ENCODE measurements at places on chromosomes 5 and 9.

- no peak for DNase-seq
Measured at GRCh38 chr5:116371935-116372334, 202.7 kb downstream of the SEMA6A start.

DNA sequence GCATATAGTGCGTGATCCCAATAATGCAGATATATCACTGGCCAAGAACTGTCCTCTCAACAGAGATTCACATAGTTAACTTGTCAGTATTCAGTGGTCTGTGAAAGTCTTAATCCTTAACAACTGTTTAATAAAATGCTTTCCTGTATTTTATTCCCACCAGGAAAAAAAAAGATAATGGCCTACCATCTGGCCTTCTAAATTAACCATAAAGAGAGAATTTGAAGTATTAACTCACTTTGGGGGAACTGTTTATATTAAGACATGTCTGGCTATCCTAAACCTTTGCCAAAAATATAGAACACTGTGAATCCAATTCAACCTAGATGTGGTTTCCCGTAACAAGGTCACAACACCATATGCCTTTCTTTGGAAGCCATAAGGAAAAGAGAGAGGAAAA is 818 bp upstream of the FREM1 start:
- no peak for DNase-seq

GRCh38 chr5:114367029-114367428 is 5.2 kb downstream of the KCNN2 start:
- DNase-seq: no peak

DNA sequence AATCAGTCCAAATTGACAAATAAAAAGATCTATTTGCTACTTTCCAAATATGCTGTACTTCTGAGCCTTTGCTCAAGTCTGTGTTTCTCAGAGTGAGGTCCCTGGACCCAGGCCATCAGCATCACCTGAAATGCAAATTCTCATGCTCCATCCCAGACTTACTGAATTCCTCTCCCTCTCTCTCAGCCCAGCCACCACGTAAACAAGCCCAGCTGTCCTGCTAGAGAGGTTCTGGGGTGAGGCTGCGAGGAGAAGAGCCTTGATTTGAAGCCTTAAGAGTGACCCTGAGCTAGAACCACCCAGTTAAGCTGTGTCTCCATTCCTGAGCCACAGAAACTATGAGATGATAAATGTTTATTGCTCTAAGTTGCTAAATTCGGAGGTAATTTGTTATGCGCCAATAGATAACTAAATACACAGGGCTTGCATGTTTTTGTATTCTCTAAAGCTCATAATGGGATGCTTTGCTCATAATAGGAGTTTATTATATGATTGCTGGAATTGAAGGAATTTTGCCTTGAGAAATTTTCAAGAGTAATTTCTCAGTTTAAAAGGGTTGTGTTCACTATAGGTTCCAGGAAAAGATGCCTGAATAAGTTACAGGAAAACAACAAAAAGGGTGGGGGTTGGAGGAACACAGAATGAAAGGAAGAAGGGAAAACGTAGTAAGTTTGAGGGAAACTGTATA is 98.9 kb upstream of the SPATA31D4 start:
- DNase-seq: no peak

- DNase-seq: no peak
Measured at GRCh38 chr5:34551911-34552433, 104.2 kb upstream of the RAI14 start.

- peak; percentile 9 for DNase-seq
Measured at GRCh38 chr5:86880785-86881492, 263.2 kb downstream of the COX7C start.

GRCh38 chr9:4933177-4933576 is 51.9 kb upstream of the JAK2 start:
- no peak for DNase-seq

- DNase-seq: no peak
Measured at GRCh38 chr9:127634021-127634420, 21.9 kb downstream of the STXBP1 start.

DNA sequence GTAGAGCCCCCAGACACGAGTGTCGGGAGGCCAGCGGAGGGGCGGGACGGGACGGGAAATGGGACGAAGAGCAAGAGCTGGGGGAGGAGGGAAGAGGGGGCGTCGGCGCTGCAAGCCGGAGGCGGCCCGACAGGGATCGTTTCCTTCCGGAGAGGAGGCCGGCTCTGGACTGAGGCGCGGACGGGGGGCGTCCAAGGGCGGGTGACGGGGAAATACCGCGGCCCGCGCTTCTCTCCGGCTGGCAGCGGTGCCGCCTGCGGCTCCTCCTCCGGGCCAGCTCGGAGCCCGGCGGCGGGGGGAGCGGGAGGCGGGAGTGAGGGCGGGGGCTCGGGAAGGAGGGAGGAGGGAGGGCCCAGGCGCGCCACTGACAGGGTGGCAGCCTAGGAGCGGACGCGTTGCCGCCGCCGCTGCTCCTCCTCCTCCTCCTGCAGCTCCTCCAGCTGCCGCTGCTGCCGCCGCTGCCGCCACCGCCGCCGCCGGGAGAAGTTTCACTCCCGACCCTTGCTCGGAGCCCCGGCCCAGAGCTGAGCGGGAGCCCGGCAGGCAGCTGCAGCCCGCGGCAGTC is at the start of gene CHSY3:
Gene CHSY3 (plus strand): TSS at position 364 of the 565 bp plus-strand sequence.
- DNase-seq: peak; percentile 6

DNA sequence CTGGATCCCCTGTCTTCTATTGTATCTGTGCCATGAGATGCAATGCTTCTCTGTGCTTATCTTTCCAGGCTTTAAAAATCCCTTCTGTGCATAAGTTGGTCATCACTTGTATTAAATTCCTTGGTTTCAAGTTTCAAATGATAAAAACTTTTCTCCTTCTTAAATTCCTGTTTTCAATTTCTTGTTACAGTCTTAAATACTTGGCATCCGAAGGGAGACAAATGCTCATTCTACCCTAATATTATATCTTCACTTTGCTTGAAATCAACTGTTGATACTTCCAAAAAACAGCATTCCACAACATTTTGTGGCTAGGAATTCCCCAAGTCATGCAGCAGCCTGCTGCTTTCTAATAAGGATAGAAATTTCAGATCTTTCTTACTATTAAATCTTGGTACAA is 413.2 kb upstream of the ACTBL2 start:
- no peak for DNase-seq

- no peak for DNase-seq
Measured at GRCh38 chr5:149790276-149790675, 60.2 kb downstream of the PPARGC1B start.

- DNase-seq: no peak
Measured at GRCh38 chr5:175436359-175436758, 7.6 kb downstream of the DRD1 start.

DNA sequence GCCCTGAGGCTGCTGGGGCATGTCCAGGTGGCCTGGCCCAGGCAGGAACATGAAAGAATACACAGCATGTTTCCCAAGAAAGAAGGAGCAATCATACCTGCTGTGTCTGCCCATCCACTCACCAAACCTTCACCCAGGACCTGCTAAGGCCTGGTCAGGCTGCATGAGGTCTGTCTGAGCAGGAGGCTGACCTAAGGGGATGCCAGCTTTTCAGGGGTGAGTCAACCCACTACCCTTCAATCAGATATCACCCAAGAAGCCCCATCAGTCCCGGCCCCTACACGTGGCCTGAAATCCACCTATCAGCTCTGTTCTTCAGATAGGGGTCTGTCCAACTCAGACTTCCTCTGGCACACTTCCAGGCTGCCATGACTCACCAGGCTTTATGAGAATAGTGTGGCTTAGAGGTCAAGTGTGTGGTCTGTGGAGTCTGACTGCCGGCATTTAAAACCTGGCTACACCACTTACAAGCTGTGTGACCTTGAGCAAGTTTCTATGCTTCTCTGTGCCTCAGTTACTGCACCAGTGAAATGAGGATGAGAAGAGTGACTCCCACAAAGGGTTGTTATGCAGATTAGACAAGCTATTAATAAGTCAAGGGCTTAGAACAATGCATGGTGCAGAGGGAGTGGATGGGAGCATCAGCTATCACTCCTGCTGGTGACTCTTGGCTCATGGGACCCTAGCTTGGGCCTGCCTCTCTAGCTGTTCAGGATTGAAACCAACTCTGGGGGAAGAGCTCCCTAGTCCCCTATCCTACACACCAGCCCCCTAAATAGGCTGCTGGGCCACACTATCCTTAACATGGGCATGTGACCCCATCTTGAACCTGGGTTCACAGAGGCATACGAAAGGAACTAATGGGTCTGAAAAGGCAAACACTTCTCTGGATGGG is 130.3 kb downstream of the PAX5 start:
- DNase-seq: no peak

DNA sequence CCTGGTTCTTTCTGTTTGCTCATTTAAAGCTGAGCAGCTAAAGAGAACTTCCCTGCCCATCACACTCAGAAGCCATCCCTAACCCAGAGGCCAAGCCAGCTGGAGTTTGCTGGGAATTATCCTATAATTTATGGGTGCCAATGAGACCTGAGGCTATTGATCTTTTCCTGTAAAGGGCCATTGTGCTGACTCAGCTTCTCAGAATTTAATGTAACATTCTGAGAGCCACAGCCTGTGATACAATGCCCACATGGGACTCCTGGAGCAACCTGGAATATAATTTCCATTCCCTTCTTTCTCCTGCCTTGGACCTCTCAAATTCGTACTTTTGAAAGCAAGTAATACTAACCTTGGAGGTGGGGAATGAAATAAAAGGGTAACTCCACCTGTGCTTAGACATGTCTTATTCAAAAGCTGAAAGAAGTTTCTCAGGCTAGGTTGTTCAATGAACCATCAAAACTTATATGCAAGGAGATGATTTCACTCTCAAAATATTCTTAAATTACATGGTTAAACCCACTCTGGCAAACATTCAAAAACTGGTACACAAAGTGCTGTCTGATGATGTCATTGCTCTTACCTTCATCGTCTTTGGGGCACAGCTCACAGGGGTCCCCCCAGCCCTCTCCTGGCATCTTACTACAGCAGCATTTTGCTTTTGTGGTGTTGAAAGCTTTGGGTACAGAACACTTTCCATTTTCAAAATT is 206.7 kb downstream of the SLC12A2 start:
- DNase-seq: no peak
